Fibroblast of skin of scalp (primary cell): ENCODE measurements at places on chromosomes 7 and 10.
A peak's percentile ranks its signal among the peaks of the same experiment; 100 is the strongest.

- peak; percentile 73 for DNase-seq
These were observed 7.4 kb upstream of the MICALL2 start for GRCh38 chr7:1466524-1467271.

DNA sequence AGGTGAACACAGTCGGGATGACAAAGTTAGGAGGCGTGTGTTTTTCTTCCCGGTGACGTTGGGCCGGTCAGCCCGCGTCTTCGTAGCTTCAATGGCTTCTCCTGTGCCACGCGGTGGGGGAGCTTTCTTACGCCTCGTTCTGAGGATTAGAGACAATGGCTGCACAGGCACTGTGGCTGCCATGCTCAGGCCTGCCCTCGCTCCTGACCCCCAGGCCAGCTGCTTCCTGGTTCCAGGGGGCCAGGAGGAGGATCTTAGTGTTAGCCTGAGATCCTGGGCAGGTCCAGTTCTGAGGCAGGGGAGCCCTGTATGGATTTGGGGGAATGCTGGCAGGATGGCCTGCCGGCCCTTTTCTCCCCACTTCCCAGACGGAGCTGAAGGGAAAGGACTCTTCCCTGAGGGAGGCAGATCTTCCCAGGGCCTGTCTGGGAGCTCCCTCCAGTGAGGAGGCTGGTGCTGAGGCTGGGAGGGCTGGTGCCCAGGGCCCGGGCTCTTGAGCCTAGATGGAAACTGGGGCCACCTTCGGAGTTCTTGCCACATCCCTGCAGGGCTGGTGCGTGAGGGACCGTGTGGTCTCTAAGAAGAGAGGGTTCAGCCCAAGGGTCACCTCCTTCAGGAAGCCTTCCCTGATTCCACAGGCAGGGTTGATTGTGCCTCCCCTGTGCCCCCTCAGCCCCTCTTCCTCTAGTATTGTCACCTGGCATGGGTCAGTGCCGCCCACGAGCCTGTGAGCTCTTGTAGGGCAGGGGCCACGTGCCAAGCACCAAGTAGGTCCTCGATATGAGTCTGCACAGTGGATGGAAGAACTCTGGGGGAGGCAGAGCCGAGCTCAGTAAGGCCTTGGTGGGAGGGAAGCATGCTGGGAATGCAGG lies 101.4 kb downstream of the GRK5 start:
- no peak for DNase-seq

GRCh38 chr10:121558238-121558637 lies 40.0 kb downstream of the FGFR2 start:
- no peak for DNase-seq

- peak; percentile 37 for DNase-seq
These were observed 13.0 kb downstream of the ESYT2 start for GRCh38 chr7:158816271-158816670.

- no peak for DNase-seq
These were observed 318.0 kb downstream of the C7orf25 start for GRCh38 chr7:42593860-42594259.

DNA sequence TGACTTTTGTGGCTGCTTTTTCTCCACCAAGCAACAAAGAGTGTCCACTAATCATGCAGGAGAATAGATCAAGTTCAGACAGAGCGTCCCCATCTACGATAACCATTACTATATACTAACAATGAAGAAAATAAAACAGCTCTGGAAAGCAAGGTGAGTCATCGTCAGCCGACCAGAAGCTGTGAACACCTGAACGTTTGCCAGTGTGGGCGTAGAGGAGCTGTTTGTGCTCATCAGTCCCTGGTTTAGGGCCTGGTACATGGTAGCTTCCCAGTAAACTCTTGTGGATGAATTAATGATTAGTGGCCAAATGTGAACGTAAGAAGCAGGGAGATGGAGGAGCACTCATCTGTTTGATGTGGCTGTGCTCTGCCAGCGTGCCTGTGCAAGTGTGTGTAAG lies 180.7 kb downstream of the EVX1 start:
- DNase-seq = no peak

GRCh38 chr7:138164804-138165203 lies 88.5 kb downstream of the AKR1D1 start:
- no peak for DNase-seq

DNA sequence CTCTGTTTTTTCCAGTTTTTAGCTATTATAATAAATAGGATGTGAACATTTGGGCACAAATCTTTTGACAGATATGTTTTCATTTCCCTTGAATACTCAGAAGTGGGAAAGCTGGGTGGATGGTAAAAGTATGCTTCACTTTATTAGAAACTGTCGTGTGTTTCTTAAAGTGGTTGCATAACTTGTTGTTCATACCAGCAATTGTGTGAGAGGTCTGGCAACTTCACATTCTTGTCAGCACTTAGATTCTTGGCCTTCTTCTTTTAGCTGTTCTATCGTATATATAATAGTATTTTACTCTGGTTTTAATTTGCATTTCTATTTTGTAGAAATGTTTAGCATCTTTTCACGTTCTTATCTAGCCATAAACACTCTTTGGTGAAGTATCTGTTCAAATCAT lies 894.4 kb downstream of the KCNMA1 start:
- peak; percentile 21 for DNase-seq

DNA sequence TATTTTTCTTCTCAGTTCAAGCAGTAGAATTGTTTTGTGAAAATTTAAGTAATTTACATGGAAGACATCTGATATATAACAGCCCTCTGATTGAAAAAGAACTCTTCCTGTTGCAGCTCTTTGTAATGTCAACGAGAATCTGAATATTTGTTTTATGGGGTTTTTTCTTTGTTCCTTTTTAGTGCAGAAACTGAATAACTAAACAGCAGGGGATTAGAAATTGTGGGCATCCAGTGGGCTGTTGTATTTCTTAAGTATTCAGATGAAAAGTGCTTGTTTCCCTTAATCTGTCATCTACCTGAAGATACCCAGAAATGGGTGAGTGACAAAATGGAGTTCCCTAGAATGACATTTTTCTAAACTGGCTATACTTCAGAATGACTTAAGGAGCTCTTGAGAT lies 7.4 kb downstream of the ARL4A start:
- no peak for DNase-seq
